A549 (cell line): ENCODE measurements at places on chromosomes 12 and 14. TPM values are rescaled to one million over a fixed set of nuclear protein-coding genes. Genes with fewer than 3 reads are reported as not detected.

APOF gene
- polyA plus RNA-seq = not detected in 3 replicates

OR11H7 gene
- polyA plus RNA-seq = not detected in 3 replicates

HCAR1 gene
- polyA plus RNA-seq = 0.01 to 0.07 TPM (median 0.03 TPM) in 3 replicates

TAS2R14 gene
- 0.70 to 0.94 TPM (median 0.80 TPM) in 3 replicates for polyA plus RNA-seq
